Breast epithelium (tissue), 4 donors: ENCODE measurements at places on chromosomes 16 and 17. TPM values are rescaled to one million over a fixed set of nuclear protein-coding genes. Genes with fewer than 3 reads are reported as not detected.

KRTAP2-3 gene
- total RNA-seq = not detected

NPTX1 gene
- under 0.01 TPM for total RNA-seq

DNAJA3 gene
- 32.6 TPM for total RNA-seq

TP53 gene
- 31.9 TPM for total RNA-seq

DNA sequence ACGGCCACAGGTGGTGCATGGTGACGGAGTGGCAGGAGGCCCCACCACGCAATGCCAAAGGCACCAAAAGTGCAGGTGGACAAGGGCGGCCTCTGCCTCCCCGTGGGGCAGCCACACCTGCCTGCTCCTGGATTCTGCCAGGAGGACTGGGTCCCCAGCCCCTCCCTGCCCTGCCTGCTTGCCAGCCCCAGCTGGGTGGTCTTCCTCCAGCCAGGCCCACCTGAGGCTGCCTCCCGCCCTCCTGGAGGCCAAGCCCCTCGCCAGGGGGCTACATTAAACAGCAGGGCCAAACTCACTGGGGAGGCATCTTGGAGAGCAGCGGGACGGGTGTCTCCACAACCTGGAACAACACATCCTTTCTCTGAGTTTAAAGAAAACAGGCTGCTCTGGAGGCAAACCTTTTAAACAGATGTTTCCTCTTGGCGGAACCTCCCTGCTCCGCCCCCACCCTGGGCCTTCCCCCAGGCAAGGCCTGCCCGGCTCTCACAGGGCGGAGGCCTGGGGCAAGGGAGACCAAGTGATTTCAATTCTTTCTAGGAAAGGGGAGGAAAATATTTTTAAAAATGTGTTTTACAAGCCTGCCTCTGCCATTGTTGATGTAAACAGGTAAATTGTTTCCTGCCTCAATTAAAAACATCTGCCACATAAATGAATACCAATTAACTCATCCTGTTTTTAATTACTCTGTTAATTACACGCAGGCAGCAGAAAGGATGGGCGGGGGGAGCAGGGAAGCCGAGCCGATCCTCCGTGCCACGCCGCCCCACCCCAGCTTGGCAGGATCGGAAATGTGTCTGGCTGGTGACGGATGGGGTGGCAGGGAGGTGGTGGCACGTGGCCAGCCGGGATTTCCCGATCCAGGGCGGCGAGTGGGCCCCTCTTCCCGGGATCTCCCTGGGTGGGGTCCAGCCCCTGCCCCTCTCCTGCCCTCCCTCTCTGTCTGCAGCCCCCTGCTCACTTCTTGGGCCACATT, 54.4 kb upstream of the PABPN1L start:
- no peaks in the 10 kb centered on the region for H3K27me3 ChIP-seq
- no peaks in the 10 kb centered on the region for H3K36me3 ChIP-seq
- peak overlapping the region; percentile 20 for H3K4me3 ChIP-seq
- peak overlapping the region; percentile 33 for H3K27ac ChIP-seq
- peaks cover 10% of the 10 kb centered on the region for H3K4me1 ChIP-seq

GRCh38 chr16:20879175-20880040, 20.8 kb downstream of the DCUN1D3 start:
- no peak for DNase-seq
- no peaks in the 10 kb centered on the region for H3K27me3 ChIP-seq
- H3K4me3 ChIP-seq = no peak overlapping the region
- peak overlapping the region; percentile 39 for H3K27ac ChIP-seq
- H3K36me3 ChIP-seq = no peaks in the 10 kb centered on the region

DNA sequence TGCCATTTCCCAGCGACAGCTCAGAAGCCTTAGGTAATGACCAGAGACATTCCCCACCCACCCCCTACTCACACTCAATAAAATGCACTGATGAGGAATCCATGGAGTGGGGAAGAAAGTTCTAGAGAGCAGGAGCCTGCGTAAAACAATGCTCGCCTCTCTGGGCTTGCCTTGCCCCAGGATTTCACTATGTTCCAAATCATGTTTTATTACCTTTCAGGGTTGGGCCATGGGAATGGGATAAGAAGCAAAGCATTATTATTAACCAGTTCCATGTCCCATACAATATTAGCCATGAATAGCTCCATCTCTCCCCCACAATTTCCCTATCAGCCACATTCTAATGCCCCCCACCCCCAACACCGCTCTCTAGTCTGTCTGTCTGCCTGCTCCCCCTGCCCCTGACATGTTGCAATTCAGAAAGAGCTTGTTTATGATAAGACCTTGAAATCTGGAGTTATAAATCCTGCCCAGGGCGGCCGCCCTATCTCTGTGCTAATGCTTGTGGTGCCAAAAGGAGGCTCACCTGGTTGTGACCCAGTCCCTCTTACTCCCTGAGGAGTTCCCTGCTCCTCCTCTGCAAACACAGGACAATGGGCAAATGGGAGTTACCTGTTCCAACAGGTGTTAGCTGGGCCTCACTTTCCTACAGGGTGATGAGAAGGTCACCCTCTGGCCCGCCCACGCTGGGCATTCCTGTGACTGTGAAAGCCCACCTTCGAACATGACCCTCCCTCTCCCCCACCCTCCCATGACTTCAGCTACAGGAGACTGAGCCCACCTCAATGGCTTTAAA, 28.0 kb upstream of the DDX52 start:
- H3K27ac ChIP-seq = no peak overlapping the region
- no peak for DNase-seq
- no peak overlapping the region for H3K4me3 ChIP-seq
- no peaks in the 10 kb centered on the region for H3K36me3 ChIP-seq
- H3K27me3 ChIP-seq = no peaks in the 10 kb centered on the region

DNA sequence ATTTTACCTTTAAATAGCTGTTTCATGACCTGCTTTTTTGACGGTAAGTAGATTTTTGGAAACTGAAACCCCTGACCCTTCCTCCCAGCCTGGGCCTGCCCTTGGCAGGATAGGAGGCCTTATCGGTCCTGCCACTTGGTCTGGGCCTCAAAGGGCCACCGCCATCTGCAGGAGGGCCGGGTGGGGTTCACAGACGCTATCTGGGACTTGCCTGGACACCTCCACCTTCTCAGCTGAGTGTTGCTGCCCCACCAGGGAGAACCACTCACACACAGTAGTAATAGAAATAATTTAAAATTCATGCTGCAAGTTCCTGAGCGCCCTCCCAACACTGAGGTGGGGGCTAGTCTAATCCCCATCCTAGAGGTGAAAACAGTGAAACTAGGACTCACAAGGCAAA, 4.6 kb upstream of the NPRL3 start:
- no peaks in the 10 kb centered on the region for H3K36me3 ChIP-seq
- no peaks in the 10 kb centered on the region for H3K4me1 ChIP-seq
- H3K27me3 ChIP-seq = no peaks in the 10 kb centered on the region
- H3K27ac ChIP-seq = peak overlapping the region; percentile 5

DNA sequence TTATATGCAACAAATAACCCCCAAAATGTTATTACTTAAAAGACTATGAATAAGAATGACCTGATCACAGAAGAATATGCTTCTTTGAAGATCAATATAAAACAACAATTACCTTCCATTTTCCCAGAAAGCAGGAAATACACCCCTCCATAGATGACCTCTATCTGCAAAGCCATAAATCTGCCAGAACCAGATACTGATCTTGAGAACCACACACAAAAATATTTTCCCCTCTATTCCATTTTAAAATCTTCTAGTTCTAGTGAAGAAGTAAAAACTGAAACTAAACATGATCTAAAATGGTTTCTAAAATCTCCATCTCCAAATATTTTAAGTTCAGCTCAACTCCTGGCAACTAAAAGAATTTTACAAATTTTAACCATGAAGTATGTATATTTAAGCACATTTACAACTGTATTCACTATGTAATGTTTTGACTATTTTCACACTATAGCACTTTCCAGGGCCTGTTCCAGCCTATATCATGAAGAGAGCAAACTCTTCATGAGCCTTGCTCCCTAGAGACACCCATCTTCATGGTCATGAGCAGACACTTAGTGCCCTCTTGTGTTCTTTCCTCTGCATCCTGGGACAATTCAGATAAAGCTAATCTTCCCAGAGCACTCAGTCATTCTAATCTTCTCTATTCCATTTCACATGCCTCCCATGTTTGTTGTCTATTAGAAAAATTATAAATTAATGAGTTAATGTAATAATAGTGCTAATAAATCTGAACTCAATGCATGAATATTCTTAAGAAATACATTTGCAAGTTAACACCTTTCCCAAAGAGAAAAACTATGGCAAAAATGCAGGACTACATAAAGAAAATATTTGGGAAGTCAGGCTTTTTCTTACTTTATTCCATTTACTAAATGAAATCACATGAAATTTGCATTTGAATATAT, 87.0 kb downstream of the HELZ start:
- H3K4me3 ChIP-seq = no peak overlapping the region
- no peak overlapping the region for H3K27ac ChIP-seq
- H3K36me3 ChIP-seq = no peaks in the 10 kb centered on the region
- H3K27me3 ChIP-seq = no peaks in the 10 kb centered on the region
